ENCODE measurements at places on chromosomes 2 and 18. TPM values are rescaled to one million over a fixed set of nuclear protein-coding genes. Genes with fewer than 3 reads are reported as not detected.

Gene ZNF519
- 6.1 TPM for total RNA-seq

Gene PJVK
- total RNA-seq, result 0.87 TPM

Gene SEPTIN10
- 0.40 TPM for total RNA-seq

Gene SPTBN1
- 66.8 TPM for total RNA-seq

Gene MOGAT1
- total RNA-seq, result not detected

DNA sequence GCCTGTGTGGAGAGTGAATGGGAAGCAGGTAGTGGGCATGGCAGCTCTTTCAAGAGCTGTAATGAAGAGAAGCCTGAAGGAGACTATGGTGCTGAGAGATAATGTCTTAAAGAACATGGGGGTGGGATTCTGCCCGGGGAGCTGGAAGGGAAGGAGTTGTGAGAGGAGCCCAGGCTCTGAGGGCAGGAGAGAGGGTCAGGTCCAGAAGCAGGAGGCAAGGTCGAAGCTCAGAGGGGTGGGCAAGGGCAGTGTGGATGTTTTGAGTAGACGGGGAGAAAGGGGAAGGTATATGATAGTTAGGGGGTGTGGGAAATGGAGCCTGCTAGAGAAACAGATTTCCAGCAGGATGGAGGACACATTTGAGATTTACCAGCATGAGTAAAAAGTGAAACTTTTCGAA lies 2.1 kb downstream of the CAPN10 start:
- no peak for DNase-seq

DNA sequence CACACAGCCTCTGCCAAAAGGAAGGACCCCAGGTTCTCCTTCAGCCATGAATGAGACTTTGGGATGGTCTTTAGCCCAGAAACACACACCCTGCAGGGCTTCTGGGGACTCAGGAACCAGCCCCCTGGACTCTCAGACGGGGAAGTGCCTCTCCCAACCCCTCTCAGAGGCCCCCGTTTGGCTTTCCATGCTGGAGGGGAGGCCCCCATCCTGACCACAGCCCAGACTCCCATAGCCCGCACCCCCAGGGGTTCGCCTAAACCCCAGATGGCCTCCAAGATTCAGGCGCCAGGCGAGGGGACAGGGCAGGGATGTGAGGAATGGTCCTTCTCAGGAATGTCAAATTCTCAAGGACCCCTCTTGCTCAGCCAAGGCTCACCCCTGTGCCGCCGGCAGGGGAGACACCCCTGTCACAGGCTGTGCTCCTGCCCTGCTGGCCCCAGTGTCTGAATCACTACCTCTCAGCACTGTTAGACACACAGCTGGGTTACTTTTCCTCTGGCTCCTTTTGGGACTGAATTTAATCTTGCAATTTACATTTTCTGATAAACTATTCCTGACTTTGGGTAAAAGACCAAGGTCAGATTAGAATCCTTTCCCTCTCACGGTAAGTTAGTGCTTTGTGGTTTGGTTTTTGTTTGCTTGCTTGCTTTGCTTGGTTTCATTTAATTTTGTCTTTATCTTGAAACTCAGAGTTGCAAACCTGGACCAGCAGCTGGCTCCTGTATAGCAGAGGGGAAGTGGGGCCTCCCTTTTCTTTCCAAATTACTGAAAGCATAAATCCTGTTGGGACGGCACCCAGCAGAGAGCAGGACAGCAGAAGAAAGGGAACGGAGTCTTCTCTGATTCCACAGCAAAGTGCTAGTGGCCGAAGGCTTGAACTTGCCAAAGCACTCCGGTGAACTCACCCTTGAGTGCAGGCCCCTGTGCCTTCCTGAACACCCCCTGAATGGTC lies 198.9 kb upstream of the RAB6C start:
- no peak for DNase-seq

DNA sequence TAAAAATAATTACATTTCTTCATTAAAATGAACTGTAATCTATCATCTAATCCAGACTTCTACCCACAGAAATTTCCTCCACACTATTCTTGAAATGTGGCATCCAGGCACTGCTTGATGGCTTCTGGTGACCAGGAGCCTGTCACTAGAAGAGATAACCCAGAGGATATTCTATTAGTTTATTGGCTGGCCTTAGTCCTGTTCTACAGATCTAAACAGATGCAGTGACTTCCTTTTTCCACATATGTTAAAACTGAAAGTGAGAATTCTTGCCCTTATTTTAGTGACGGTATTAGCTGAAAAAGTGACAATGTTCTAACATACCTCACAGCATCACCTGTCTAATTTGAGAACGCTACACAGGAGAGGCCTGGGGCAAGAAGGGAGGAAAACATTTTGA lies 775.4 kb downstream of the TSN start:
- DNase-seq, result no peak

- no peak for DNase-seq
Observed at GRCh38 chr2:132741754-132742153, 71.7 kb upstream of the LYPD1 start.

DNA sequence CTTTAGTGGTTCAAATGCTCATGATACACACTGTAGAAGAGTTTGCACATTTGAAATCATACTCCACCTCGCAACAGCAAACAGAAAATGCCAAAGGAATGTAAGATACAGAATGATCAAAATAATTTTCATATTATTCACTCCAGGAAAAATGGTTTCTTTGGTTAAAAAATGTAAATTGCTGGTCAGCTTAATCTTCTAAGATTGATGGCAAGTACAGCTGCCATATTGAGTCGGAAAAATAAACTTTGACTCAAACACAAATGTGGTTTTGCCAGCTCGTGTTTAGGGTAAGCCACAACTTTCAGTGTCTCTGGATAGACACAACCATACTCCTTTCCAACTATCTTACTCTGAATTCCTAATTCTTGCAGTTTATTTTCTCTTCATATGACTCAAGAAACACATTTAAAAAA lies 154.9 kb upstream of the SMIM21 start:
- DNase-seq, result no peak

GRCh38 chr18:79283929-79284328 lies 111.8 kb upstream of the NFATC1 start:
- no peak for DNase-seq

- no peak for DNase-seq
Observed at GRCh38 chr18:8860845-8861642, 155.7 kb downstream of the MTCL1 start.

DNA sequence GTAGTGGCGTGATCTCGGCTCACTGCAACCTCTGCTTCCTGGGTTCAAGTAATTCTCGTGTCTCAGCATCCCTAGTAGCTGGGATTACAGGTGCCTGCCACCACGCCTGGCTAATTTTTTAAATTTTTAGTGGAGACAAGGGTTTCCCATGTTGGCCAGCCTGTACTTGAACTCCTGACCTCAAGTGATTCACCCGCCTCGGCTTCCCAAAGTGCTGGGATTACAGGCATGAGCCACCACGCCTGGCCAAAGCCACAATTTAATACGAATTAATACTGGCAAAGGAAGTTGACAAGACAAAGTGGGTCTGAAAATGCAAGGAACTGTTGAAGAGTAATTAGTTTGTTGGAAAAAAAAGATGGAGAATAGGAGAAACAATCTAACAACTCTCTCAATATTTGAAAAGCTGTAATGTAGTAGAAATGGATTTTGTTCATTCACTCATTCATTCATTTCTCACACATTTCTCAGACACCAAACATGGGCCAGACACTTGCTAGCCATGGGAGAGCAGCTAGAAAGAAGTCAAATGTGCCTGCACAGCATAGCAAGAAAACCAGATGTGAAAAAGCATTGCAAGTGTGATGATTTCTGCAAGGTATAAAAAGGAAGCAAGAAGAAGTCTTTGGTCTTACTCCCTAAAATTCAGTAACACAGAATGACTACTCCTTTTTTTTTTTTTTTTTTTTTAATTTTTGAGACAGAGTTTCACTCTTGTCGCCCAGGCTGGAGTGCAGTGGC lies 39.4 kb upstream of the ATL2 start:
- DNase-seq, result no peak

DNA sequence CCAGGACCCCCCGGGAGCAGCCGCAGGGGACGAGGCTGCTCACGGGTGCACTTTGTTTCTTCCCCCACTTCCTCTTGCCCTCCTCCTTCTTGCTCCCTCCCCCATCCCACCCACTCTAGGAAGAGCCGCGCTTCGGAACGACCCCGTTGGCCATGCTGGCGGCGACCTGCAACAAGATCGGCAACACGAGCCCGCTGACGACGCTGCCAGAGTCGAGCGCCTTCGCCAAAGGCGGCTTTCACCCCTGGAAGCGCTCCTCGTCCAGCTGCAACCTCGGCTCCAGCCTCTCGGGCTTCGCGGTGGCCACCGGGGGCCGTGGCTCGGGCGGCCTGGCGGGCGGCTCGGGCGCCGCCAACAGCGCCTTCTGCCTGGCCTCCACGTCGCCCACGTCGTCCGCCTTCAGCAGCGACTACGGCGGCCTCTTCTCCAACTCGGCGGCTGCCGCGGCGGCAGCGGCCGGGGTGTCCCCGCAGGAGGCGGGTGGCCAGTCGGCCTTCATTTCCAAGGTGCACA lies 1.3 kb downstream of the SP9 start:
- peak; percentile 46 for DNase-seq

DNA sequence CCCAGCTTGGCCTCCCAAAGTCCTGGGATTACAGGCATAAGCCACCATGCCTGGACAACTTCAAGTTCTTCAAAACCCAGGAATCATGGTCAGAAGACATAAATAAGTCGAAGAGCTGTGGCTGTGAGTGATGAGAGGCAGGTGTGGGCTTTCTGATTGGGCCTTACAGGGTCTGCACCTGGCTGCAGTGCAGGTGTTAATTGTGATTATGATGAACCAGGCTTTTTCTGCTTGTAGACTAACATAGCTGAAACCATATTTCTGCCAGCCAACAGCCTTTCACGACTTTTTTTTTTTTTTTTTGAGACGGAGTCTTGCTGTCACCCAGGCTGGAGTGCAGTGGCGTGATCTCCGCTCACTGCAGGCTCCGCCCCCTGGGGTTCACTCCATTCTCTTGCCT lies 14.9 kb upstream of the DTNB start:
- no peak for DNase-seq

- DNase-seq, result no peak
Observed at GRCh38 chr18:35029770-35030169, 11.4 kb upstream of the MAPRE2 start.

DNA sequence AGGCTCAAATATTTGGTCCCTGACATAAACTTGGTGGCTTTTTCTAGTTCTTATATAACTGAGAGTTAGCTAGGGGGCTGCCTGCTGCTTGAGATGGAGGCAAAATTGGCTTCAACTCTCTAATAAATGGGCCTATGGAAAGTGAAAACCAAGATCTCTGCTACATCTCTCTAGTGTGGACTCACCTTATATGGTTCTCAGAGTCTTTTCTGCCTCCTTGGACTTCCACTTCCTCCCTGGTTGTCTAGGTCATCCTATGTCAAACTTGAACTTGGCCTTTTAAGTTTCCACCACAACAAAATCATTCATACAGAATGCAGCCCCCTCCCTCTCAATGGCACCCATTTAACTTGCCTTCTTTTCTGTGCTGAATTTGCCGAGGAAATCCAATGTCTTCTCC lies 23.9 kb upstream of the ARHGAP25 start:
- DNase-seq, result no peak

Measured in K562 (cell line).